SK-N-SH (cell line): ENCODE measurements at places on chromosomes 2 and 18. TPM values are rescaled to one million over a fixed set of nuclear protein-coding genes. Genes with fewer than 3 reads are reported as not detected.

DNA sequence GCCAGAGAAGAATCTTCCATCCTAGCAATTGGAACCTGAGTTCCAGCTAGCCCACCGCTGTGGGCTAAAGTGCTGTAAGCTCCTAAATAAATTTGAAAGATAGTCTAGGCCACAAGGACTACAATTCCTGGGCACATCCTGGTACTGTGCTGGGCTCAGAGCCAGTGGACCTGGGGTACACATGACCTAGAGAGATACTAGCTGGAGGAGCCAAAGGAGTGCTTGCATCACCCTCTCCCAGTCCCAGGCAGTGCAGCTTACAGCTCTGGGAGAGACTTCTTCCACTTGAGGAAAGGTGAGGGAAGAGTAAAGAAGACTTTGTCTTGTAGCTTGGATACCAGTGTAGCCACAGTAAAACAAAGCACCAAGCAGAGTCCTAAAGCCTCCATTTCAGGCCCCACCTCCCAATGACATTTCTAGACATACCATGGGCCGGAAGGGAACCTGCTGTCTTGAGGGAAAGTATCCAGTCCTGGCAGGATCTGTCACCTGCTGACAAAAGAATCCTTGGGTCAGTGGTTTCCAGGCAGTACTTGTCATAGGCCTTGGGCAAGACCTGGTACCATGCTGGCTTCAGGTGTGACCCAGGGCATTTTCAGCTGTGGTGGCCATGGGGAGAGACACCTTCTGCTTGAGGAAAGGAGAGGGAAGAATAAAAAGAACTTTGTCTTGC is 89.5 kb downstream of the TMEM185B start:
- H3K4me1 ChIP-seq = peaks cover 24% of the 10 kb centered on the region
- peak overlapping the region; percentile 92 for H3K27ac ChIP-seq
- H3K36me3 ChIP-seq = peaks cover 11% of the 10 kb centered on the region
- DNase-seq = no peak
- no peak overlapping the region; the same call in 1 of the 2 replicates for H3K4me3 ChIP-seq
- H3K27me3 ChIP-seq = no peaks in the 10 kb centered on the region

DNA sequence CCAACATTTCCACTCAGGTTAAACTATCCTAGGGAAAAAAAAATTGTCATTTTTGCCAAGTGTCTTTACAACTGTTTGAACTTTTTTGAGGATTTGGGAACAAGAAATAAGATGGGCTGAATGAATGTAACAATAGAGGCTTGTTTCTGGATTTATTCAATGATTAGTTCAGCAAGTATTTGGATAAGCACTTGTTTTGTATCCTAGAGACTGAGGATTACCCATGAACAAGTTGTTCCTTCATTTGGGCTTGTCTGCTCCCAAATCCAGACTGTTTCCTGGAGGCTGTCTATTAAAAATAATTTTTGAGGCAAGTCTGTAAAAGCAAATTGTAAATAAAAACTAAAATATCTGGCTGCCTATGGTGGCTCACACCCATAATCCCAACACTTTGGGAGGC is 62.0 kb upstream of the CSRNP3 start:
- no peak overlapping the region for H3K4me3 ChIP-seq
- peaks cover 25% of the 10 kb centered on the region; the same call in 1 of the 2 replicates for H3K4me1 ChIP-seq
- H3K36me3 ChIP-seq = no peaks in the 10 kb centered on the region
- H3K27ac ChIP-seq = no peak overlapping the region
- no peak for DNase-seq

- H3K4me1 ChIP-seq = no peaks in the 10 kb centered on the region
- no peak for DNase-seq
- no peaks in the 10 kb centered on the region for H3K36me3 ChIP-seq
- no peak overlapping the region for H3K4me3 ChIP-seq
- no peaks in the 10 kb centered on the region for H3K27me3 ChIP-seq
- H3K27ac ChIP-seq = no peak overlapping the region
Measured at GRCh38 chr2:82317012-82317411, 2012.5 kb upstream of the LRRTM1 start.

GRCh38 chr2:176167398-176167797 is 10.3 kb downstream of the HOXD3 start:
- no peak overlapping the region for H3K4me3 ChIP-seq
- H3K4me1 ChIP-seq = no peaks in the 10 kb centered on the region
- no peak overlapping the region for H3K27ac ChIP-seq
- H3K27me3 ChIP-seq = no peaks in the 10 kb centered on the region
- no peaks in the 10 kb centered on the region for H3K36me3 ChIP-seq

Gene MYL12A
- polyA plus RNA-seq = 448 and 565 TPM in 2 replicates

Gene GPR155
- 3.5 and 7.8 TPM in 2 replicates for polyA plus RNA-seq

Gene EVX2
- polyA plus RNA-seq = not detected in 2 replicates
